ENCODE measurements at places on chromosomes 16 and 17.

- no peak for DNase-seq
Measured at GRCh38 chr17:13939222-13939621, 130.1 kb upstream of the COX10 start.

GRCh38 chr17:33099252-33099651 lies 107.6 kb downstream of the SPACA3 start:
- DNase-seq, result no peak

- DNase-seq, result no peak
Measured at GRCh38 chr16:30418350-30419181, 11.2 kb downstream of the ZNF771 start.

DNA sequence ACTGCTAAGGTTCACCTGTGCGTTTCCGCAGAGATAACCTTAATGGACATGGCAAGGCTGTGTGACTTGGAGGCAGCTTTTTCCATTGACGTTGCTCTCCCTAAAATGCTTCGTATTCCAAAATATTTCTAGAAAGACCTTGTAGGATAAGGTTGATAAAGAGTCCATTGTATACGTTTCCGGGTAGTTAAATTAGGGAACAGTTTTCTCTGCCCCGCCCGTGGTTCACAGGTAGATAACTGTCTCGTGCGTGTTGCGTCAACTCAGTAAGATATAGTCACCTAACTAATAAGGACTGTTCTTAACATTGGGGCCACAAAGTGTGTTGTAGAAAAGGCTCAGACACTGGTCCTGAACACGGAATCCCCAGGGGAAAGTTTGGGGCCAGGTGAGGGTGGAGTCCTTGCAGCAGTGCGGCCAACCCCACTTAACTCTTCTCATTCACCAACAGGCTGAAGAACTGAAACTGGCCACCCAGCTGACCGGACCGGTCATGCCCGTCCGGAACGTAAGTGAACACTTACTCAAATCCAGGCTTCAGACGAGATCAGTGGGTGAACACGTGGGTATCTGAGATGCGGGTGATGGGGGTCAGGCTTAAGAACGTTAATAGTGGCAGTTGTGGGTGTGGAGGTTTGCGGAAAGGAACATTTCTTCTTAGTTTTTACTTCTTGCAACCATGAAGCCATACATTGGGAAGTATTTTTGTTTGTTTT lies 1.6 kb downstream of the RPL13 start:
- DNase-seq, result no peak

DNA sequence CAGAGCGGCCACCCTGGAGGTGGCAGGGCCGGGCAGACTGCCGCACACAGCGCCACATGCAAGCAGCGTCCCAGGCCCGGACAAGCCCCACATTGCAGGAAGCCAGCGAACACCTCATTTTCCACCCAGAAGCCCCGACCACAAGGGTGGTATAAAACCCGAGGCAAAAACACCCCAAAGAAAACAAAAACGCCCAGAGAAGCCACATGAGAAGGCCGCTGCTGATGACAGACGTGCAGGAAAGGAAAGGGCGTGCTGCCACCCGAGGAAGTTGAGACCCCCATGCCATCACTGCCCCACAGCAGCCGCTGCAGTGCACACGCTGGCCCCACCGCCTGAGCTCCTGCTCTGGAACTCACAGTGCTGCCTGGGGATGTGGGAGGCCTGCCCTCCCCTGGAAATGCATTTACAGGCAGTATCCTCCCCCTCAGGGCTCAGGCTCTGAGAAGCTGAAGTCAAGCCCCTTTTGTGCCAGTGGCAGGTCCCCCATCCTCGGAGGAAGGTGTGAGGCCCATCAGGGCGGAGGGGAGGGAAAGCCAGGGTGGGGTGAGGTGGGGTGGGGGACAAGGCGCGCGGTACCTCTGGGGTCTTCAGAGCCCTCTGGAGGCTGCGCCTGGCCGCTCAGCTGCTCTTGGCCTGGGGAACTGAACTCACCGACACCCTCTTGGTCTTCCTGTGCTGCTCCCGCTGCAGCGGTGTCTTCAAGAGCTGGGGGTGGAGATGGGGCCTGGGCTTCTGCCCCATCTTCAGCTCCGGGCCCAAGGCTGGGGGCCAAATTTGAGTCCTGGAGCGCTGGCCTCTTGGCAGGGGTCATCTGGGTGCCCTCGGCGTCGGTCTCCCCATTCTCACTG lies 62.0 kb downstream of the IL21R start:
- no peak for DNase-seq

GRCh38 chr16:21239646-21240045 lies 6.1 kb downstream of the ANKS4B start:
- DNase-seq, result no peak

DNA sequence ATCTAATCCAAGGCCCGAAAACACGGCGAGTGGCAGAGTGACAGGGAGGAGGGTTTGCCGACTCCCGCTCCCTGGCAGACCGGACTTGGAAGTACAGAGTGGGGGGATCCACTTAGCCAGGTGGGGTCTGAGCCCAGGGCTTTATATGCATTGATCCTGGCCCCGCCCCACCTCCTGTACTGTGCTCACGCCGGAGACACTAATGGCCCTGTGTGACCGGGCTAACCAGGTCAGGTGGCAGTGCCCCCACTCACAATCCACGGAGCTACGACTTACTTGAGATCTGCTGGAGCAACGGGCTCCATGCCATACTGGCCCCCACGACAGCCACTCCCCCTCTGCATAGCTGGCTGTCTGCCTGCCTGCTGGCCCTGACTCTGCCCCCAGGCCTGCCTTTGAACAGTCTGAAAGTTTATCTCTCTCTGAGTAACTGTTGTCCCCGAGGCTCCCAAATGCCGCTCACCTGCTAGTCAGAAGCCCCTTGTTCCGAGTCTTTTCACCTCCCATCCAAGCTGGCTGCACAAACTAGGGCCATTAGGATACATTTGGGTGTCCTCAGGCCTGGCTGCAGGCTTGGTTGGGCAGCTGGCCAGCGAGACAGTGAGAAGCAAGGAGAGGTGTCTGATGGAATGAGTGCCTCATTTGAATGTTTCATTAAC lies 28.0 kb downstream of the CACNA1G start:
- no peak for DNase-seq

DNA sequence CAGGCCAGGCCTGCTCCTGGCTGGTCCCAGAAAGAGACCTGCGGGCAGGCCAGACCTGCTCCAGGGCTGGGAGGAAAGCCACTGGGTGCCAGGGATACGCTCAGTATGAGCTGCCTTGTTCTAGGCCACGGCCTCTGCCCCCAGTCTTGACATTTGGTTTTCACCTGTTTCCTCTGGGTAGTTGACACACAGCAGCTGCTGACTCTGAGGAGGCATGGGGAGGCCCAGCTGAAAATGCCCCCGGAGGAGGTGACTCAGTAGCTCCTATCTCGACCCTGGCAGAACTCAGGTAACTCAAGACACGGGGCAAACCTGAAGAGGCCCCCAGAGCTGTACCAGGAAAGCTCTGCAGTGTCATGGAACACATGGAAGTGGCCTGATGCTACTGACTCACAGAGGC lies 13.9 kb upstream of the ADGRG1 start:
- no peak for DNase-seq

DNA sequence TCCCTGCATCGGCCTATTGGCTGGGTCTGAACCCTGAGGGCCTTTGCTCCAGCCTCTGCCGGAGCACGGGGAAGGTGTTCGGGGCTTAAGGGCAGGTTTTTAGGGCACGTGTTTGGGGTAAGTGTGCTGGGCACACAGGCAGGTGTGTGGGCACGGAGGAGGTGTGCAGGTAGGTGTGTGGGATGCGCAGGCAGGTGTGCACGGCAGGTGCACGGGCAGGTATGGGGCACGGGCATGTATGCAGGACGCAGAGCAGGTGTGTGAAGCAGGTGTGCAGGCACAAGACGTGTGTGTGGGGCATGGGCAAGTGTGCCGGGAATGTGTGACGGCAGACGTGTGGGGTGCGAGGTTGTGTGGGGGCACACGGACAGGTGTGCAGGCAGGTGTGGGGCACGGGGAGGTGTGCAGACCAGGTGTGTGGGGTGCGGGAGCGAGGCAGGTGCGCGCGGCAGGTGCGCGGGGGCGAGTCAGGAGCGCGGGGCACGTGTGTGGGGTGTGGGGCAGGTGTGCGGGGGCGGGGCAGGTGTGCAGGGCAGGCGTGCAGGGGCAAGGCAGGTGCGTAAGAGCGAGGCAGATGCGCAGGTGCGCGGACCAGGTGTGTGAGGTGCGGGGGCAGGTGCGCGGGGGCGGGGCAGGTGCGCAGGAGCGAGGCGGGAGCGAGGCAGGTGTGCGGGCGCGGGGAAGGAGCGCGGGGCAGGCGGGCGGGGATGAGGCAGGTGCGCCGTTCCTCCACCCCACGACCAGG lies 28.6 kb upstream of the METRNL start:
- no peak for DNase-seq

GRCh38 chr16:69613378-69614154 lies 47.8 kb downstream of the NFAT5 start:
- DNase-seq, result peak; percentile 15

DNA sequence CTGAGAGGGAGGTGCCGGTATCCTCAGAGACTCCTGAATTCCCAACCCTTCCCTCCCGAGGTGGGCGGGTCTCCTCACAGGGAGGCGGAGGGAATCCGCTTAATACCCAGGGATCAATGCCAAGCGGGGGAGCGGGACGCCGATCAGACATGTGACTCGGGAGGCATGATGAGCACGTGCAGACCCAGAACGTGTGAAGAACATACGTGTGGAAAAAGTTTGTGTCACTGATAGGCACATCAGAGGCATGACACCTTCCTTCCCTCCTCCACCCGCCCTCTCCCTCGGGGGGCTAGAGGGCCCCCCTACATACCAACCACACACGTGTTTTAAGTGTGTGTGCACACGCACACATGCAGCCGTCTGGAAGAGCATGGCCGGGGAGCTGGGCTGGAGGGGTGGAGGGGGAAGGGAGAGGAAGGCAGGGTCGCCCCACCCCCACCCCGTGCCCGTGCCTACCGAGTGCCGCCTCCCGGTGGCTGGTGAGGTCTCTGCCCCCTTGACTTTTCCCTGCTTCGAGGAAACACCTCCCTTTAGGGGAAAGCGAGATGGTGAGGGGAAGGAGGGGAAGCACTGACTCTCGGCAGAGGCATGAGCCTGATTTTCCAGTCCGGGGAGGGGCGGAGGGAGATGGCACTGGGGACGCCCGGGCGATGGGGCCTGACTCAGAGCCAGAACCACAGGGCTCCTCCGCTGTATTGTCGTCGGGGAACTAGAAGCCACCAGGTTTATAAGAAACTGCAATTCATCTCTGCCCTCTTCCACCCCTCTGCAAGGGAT lies 12.1 kb upstream of the TBX21 start:
- peak; percentile 54 for DNase-seq

- DNase-seq, result no peak
Measured at GRCh38 chr17:57641761-57642160, 103.3 kb downstream of the CCDC182 start.

- DNase-seq, result no peak
Measured at GRCh38 chr17:53630115-53630514, 192.6 kb upstream of the KIF2B start.

DNA sequence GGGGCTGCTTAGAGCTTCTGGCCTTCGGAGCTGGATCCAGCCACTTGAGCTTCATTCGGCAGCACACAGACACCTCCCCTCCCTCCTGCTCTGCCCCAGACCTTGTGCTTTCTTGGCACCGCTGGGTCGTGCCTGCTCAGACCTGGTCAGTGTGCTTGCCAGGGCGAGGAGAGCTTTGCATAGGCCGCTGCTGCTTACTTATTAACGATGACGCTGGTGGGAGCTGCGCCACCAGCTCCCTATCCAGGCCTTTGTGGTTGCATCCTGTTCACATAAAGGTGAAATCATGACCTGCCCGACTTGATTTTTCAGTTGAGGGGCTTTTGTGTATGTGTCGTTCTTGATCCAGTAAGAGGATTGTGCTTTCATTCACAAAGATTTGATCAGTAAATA lies 101.1 kb downstream of the MSI2 start:
- no peak for DNase-seq

DNA sequence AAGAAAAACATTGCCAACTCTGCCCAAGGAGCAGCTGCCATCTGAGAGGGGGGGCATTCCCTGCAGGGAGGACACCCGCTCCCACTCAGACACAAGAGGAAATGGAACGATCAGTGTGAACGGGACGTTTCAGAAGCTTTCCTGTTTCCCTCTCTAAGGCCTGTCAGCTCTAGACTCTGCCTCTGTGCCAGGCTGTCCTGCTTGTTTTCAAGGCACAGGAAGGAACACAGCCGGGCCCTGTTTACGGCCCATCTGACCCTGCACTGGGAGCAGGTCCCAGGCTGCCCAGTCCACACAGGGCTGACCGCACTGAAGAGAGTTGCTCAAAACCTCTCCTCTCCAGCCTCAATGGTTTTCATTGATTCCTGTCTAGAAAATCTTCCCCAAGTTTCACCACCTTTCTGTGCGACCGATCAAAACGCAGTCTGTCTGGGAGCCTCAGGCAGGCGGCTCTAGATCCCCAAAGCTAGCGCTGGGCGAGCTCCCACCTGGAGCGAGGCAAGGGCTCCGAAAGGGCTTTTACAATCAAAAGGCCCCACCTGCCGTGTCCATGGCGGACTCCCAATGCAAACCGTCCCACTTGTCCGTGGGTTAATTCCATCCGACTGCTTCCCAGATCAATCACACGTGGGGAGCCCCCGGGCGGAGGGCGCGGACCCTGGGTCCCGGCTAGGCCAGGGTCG lies 1.5 kb downstream of the PIEZO1 start:
- DNase-seq, result peak; percentile 63

- DNase-seq, result peak; percentile 74
Measured at GRCh38 chr17:34420254-34420766, 57.3 kb upstream of the CCL1 start.

DNA sequence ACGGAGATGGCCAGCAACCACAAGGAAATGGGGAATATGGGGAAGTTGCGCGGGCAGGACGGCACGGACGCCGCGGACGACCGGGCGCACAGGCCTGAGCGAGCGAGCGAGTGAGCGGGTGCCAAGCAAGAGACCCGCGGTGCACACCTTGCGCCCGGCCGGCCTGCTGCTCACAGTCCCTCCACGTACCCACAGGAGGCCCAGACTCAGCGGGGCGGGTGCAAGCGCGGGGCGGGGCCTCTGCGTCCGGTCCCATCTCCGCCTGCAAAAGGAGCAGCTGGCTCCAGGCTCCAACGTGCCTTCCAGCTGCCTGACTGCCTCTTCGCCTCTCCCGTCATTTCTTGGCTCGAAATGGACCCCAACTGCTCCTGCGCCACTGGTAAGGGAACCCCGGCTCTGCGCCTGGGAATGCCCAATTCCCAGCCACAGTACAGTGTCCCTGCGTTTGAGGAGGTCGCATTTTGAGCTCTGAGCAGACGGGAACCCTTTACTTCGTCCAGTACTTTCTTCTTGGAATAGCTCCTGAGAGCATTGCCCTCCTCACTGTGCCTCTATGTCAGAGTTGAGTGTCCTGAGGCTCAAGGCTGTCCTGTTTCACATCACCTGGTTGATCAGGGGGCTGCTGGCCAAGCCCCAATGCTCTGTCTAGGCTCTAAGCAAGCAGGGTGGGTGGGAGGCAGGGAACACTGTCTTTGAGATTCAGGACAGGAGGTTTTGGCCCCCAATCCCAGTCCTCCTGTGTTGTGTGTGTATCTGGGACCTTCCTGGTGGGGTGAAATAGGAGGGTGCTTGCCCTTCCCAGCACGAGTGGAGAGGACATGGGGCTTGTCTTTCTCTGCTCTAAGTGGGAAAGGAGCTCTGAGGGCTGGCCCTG lies 8.1 kb upstream of the MT1E start:
- no peak for DNase-seq

DNA sequence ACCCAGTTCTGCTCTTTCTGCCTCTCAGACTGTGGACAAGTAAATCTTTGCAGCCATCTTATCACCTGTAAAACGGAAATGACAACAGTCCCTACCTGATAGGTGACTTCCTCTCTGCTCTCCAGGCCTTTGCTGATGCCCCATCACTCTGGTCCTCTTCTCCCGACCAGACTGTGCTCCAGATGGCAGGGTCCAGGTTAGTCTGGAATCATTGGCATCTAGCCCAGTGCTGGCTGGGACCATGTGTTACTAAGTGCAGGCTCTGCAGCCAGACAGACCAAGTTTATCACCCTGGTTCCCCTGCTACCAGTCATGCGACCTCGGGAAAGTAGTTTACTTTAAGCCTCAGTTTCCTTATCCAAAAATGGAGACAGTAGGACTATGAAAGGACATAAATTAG lies 1.8 kb upstream of the NUBP1 start:
- DNase-seq, result no peak
